Psoas muscle (tissue), 8 donors: ENCODE measurements at places on chromosomes 3 and 15. TPM values are rescaled to one million over a fixed set of nuclear protein-coding genes. Genes with fewer than 3 reads are reported as not detected.

- DNase-seq, result no peak
Observed at GRCh38 chr3:152241142-152242017, 27.3 kb upstream of the MBNL1 start.

DNA sequence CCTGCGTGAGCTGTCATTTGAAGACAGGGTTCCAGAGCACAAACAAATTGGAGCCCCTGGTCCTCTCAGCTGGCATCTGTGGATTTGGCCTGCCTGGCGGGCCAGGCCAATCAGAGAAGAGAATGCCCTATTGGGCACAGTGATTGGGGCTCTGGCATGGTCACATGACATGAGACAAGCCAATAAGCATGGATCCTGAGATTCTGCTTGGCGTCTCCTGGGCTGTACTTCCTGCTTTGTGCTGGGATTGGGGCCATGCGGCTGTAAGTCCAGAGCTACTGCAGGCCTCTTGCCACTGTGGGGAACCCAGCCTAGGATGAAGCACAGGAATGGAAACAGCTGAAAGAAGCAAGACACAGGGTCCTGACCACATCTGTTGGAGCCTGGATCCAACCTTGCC, 121.4 kb downstream of the FBLN2 start:
- DNase-seq, result no peak

DNA sequence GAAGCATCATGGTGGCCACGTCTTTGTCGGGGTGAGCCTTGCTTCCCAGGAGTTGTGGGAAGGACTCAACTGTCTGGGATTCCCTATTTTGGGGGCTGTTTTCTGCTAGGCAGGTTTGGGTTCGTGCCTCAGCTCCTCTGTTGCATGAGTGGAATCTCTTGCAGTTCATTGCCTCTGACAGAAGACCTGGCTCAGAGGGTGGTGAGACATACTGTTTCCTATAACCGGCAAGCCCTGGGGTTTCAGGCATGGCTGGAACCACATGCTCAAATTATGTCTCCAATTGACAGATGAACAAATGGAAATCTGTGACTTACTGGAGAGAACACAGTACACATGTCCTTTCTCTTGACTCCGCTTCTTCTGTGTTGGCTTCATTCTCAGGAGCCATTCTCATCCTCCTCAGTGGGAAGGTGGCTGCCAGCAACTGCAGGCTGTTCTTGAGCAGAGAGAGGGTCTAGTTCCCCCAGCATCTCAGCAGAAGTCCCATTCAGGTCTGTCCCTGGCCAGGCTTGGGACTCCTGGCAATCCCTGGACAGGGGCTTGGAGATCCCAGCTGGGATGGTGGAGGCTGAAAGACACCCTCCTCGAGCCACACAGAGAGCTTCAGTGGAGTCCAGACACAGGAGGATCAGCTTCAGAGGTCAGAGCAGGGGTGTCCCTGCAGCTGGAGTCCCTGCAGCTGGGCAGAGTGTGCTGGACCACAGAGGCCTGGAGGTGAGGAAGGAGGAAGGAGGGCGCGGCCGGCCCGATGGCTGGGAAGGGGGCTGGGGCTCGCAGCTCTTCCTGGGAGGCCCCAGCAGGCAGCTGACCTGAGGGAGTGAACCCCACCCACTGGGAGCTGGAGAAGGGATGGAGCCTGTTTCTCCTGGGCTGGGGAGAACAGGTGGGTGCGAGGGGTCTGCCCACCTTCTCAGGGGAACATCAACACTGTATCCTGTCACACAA, 97.6 kb downstream of the LSM3 start:
- DNase-seq, result no peak

The GRM2 gene
- polyA plus RNA-seq, result 0.09 TPM

GRCh38 chr3:41907330-41908073, 54.4 kb downstream of the ULK4 start:
- no peak for DNase-seq

The KCNMB2 gene
- polyA plus RNA-seq, result not detected

DNA sequence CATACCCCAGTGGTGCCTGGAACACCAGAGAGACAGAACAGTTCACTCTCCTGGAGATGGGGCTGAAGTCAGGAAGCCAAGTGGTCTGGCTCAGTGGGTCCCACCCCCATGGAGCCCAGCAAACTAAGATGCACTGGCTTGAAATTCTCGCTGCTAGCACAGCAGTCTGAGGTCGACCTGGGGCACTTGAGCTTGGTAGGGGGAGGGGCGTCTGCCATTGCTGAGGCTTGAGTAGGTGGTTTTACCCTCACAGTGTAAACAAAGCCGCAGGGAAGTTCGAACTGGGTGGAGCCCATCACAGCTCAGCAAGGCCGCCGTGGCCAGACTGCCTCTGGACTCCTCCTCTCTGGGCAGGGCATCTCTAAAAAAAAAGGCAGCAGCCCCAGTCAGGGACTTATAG, 272.0 kb downstream of the KLF13 start:
- DNase-seq, result no peak

GRCh38 chr3:176431038-176431418, 766.3 kb downstream of the TBL1XR1 start:
- no peak for DNase-seq

GRCh38 chr15:64780600-64781156, 5.3 kb upstream of the RBPMS2 start:
- no peak for DNase-seq

The WDR5B gene
- 6.5 TPM for polyA plus RNA-seq

GRCh38 chr3:138184994-138185393, 2.1 kb upstream of the ARMC8 start:
- DNase-seq, result no peak

The PLCL2 gene
- 14.0 TPM for polyA plus RNA-seq

- DNase-seq, result no peak
Observed at GRCh38 chr15:98953968-98954367, 53.6 kb downstream of the PGPEP1L start.

- DNase-seq, result no peak
Observed at GRCh38 chr3:176939022-176939817, 258.1 kb downstream of the TBL1XR1 start.

GRCh38 chr15:66821307-66821706, 119.3 kb downstream of the SMAD6 start:
- no peak for DNase-seq

DNA sequence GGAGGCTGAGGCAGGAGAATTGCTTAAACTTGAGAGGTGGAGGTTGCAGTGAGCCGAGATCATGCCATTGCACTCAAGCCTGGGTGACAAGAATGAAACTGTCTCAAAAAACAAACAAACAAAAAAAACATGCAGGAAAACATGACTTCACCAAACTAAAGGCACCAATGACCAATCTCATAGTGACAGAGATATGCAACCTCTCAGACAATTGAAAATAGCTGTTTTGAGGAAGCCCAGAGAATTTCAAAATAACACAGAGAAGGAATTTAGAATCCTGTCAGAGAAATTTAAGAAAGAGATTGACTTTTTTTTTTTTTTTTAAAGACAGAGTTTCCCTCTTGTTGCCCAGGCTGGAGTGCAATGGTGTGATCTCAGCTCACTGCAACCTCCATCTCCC, 26.1 kb downstream of the NCBP2 start:
- DNase-seq, result no peak

DNA sequence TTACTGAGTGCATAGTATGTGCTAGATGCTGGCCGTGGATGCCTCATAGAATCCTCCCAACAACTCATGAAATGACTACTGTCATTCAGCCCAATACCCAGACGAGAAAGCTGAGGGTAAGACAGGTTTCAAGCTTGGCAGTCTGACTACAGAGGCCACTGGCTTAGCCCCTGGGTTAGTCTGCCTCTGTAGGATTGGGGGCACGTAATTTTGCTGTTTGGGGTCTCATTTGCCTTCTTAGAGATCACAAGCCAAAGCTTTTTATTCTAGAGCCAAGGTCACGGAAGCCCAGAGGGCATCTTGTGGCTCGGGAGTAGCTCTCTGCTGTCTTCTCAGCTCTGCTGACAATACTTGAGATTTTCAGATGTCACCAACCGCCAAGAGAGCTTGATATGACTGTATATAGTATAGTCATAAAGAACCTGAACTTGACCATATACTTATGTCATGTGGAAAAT, 1.0 kb upstream of the CCR5 start:
- no peak for DNase-seq

The CTXN2 gene
- polyA plus RNA-seq, result not detected

DNA sequence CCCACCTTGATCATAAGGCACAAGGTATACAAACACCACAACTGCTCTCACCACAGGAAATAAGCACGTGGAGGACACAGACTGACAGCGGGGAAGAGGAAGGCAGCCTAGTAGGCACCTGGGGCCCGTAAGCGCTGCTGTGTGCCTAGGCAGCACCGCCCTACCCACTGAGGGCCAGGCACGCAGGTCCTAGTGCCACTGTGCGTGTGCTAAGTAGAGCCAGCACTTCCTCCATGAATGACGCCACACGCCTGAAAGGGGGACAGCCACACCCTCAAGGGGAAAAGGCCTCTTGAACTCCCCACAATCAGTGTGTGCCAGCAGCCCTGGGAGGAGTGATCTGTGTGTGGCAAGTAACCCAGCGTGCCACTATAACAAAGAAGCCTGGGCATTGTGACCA, 73.0 kb downstream of the ATP1B3 start:
- DNase-seq, result no peak

DNA sequence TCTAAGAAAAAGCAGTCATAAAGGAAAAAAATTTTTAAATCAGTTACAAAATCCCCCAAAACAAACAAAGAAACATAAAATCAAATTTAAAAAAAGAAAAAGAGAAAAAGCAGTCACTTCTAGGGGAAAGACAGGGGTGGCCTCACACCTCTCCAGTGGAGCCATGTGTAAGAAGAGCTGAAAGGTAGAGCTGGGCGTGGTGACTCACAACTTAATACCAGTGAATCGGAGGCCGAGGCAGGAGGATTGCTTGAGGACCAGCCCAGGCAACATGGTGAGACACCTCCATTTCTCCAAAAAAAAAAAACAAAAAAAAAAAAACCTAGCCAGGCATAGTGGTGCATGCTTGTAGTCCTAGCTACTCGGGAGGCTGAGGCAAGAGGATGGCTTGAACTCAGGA, 14.7 kb downstream of the MESD start:
- DNase-seq, result no peak

DNA sequence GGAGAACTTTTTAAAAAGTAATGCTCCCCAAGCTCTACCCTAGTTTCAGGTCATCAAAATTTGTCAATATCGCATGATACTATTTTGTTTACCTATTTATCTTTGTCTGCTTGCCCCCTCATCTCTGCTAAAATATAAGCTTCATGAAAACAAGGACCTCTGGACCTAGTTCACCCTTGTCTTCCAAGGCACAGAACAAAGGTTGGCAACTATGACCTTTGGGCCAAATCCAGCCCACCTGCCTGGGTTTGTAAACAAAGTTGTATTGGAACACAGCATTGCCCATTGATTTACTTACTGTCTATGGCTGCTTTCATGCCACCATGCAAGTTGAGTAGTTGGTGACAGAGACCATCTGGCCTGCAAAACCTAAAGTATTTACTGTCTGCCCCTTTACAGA, 462.2 kb upstream of the SUCLG2 start:
- no peak for DNase-seq

- DNase-seq, result no peak
Observed at GRCh38 chr3:155978324-155978723, 107.9 kb downstream of the GMPS start.

DNA sequence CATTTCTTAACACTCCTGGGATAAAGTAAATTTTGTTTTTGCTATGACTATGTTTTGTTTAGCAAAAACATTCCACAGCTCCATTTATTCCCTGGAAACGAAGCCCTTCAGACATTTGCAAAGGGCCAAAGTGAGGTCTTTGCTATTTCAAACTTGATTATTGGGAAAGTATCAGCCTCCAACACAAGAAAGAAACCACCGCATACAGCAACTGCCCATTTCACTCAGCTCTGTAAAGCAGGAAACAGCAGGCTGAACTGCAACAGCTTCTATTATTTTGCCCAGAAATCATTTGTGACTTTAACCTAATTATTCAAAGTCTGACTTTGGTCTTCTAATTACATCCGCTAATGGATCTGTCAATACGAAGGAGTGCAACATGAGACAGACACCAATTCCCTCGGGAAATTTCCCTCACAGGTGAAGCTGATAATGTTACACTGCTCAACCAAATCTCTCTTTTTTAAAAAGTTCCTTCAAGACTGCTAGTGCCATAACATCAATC, 72.1 kb downstream of the RFTN1 start:
- DNase-seq, result no peak

GRCh38 chr3:73633916-73634344, 9.2 kb upstream of the PDZRN3 start:
- no peak for DNase-seq

DNA sequence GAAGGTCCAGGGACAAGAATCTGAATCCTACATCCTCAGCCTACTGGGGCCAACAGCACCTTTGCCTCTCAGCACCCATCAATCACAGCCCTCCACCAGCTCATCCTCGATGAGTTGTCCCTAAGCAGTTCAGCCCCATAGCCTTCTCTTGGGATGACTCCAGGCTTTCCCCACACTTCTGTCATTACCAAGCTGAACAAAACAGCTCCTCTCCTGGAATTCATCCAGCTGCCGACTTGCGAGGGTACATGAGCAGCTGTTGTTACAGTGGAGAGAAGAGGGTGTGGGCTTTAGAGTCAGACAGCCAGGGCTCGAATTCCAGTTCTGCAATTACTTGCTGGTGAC, 69.0 kb upstream of the THBS1 start:
- no peak for DNase-seq

The GRK7 gene
- polyA plus RNA-seq, result 0.07 TPM

DNA sequence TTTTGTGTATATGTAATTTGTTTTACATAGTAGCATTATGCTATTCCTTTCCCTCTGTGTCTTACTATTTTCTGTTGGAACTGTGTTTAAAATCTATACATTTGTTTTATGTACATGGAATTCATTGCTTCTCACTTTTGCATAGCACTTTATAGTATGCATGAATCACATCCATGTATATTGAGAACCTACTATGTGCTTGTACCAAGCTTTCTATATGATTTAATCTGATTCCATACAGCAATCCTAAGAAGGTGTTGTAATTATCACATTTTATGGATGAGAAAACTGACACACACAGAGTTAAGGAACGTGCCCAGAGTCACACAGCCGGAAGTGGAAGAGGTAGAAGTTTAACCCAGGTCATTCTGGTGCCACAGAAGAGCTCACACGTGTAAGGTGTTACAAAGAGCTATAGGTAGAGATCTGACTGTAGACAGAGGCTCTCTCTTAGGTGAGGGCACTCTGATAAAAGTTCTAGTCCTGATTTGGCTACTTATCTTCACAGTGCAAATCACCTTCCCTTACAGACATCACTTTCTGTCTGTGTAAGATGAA, 3.5 kb upstream of the SMAD3 start:
- no peak for DNase-seq

- DNase-seq, result no peak
Observed at GRCh38 chr3:101718455-101718854, 6.0 kb upstream of the CEP97 start.

DNA sequence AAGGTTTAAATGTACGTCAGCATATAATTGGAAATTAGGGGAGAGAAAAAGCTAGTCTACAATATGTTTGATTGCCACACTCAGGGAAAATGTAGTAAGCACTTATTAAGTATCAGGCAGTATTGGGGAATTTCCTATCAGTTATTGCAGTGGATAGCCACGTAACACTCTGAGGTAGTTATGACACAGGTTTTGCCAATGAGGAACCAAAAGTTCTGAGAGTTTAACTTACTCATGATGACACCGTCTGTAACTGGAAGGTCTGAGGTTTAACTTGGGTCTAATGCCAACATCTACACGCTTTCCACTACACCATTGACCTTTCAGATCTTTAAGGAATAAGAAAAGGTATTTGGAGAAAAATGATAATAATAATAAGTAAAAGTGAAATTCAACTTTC, 89.5 kb downstream of the ZMAT3 start:
- DNase-seq, result no peak

- DNase-seq, result no peak
Observed at GRCh38 chr3:50327129-50327528, 894 bp downstream of the TUSC2 start.
